SK-N-MC (cell line): ENCODE measurements at places on chromosomes 6 and 20.

DNA sequence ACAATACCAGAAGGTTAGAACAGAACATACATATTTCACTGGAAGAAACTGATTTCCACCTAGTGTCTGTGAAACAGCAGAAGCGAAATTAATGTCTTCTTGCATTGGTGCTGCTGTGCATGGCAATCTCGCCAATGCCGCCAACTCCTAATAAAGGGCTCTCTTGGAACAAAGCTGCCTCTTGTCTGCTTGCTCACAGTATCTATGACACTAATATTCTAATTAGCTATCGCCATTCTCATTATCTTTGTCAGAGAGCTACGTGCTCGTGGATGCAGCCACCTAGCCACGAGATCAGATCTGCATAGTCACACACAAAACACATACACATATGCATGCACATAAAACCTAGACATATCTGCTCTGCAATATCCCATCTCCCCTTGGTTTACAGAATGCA is 145.9 kb upstream of the OLIG3 start:
- no peak for DNase-seq

GRCh38 chr6:52555518-52556233 is 21.2 kb downstream of the TRAM2 start:
- DNase-seq = no peak

DNA sequence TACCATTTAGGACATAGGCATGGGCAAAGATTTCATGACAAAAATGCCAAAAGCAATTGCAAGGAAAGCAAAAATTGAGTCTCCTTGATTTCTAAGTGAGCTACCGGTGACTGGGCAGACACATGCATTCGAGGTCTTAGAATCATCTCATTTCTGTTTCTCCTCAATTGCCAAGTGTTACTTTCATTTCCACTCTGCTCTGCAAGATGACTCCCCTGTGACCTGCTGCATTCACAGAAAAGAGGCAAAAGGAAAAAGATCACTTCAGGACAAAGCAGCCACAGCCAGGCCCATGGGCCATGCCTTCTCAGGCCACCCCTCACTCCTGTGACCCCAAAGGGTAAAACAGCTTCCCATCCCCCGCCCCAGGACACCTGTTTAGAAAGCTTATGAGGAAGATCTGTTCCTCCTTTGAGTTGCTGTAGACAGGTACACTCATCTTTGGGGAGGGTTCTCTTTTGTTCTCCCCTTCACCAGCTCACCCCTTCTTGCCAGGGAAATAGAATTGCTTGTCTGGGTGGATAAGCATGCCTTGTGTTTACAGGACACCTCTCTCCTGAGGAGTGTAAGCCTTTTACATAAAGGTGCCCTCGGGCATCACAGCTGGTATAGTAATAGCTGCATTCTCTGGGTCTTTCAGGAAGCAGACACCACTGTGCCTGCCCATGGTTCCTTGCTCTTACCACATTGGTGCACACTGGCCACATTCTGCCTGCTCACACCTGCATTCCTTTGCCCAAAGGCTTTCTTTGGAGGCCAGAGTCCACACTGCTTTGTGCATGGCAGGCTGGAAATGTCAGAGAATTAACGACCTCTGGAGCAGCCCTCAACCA is 105.0 kb downstream of the SLC24A3 start:
- no peak for DNase-seq

DNA sequence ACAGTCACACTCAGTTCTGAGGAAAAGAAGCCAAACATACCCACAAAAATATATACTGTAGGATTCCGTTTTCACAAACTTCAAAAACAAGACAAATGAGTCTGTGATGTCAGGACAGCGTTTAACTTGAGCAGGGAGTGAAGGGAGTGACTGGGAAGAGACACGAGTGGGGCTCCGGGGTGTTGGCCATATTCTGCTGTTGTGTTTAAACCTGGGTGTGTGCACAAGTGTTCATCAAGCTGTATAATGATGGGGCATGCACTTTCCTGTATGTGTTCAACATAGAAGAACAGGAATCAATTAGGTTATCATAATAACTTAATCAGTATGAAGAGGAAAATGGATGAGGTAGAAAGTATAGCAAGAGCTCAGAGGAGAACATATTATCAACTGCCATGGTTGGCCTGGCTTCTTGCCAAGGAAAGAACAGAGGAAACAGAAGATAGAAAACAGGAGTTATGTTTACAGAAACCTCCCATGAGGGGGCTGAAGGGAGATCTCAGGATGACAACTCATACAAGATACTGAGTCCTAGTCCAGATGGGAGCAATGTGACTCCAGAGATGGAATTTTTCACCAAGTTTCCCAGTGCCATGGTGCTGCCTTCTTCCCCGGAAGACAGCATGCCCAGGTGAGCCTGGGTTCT is 15.1 kb upstream of the AFDN start:
- DNase-seq = no peak

DNA sequence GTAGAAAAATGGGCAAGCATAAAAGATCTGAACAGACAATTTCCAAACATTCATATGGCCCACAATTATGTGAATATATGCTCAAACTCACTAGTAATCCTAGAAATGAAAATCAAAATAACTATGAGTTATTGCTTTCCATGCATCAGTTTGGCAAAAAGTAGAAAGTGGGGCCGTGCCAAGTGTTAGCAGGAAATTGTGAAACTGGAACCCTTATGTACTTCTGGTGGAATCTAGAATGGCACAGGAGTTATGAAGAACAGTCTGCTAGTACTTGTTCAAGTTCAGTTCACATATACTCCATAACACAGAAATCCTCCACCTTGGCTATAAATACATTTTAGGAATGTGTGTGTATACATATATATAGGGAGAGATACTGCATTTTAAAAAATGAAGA is 89.8 kb downstream of the EYA2 start:
- no peak for DNase-seq

DNA sequence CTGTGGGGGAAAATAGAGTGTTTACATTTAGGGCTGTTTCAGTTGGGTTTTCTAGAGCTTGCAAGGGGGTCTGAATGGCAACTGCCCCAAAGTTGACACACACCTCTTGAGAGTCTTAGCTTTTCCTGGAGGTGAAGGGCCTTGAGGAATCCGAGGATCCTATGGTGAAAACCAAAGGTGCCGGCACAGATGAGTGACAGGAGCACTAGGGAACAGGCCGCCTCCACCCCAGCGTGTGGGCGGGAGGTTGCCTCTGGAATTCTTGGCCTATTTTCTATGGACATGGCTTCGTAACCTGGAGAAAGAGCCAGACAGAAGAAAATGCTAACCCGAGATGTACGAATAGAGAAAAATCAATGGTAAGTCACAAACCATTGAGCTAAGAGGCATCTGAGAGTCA is 283.2 kb upstream of the FOXQ1 start:
- DNase-seq = no peak

DNA sequence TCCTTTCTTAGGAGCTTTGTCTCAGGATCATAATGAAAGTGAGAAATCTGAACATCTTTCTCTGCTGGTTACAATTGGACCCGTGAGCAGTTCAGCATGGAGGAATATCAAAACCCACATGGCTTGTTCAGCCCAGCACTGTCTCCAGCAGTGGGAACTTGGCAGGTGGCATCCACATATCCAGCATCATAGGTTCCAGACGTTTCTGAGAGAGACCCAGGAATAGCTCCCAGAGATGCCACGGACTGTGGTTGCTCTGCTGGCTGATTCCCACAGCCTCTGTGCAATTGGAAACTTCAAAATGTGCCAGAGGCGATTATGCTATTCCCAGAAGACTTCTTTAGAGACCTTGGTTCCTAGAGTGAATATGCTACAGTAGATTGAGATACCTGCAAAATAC is 76.4 kb downstream of the PHACTR2 start:
- DNase-seq = no peak

DNA sequence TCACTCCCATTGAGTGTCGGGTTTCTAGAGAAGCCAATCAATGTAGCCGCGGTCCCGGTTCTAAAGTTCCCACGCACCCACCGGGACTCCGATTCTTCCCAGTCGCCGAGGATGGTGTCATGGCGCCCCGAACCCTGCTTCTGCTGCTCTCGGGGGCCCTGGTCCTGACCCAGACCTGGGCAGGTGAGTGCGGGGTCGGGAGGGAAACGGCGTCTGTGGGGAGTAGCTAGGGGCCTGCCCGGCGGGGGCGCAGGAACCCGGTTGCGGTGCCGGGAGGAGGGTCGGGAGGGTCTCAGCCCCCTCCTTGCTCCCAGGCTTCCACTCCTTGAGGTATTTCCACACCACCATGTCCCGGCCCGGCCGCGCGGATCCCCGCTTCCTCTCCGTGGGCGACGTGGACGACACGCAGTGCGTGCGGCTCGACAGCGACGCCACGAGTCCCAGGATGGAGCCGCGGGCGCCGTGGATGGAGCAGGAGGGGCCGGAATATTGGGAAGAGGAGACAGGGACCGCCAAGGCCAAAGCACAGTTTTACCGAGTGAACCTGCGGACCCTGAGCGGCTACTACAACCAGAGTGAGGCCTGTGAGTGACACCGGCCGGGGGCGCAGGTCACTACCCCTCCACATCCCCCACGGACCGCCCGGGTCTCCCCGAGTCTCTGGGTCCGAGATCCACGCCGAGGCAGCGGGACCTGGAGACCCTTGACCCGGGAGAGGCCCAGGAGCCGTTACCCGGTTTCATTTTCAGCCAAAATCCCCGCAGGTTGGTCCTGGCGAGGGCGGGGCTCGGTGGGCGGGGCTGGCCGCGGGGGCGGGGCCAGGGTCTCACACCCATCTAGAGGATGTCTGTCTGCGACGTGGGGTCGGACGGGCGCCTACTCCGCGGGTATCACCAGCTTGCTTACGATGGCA is 35.2 kb upstream of the HLA-G start:
- no peak for DNase-seq

- no peak for DNase-seq
Measured at GRCh38 chr6:127494240-127494767, 24.8 kb downstream of the MTCL3 start.

GRCh38 chr20:59937150-59937549 is 3.0 kb downstream of the PPP1R3D start:
- no peak for DNase-seq

- DNase-seq = no peak
Measured at GRCh38 chr20:37346535-37347346, 801 bp downstream of the SRC start.

- DNase-seq = no peak
Measured at GRCh38 chr6:105592329-105592728, 189.4 kb upstream of the PREP start.
